Liver (tissue), 10 donors: ENCODE measurements at places on chromosomes 11 and 22. TPM values are rescaled to one million over a fixed set of nuclear protein-coding genes. Genes with fewer than 3 reads are reported as not detected.

Gene GAL3ST3
- not detected for total RNA-seq

Gene MRPL49
- 31.7 TPM for total RNA-seq

Gene IL18
- 3.8 TPM for total RNA-seq

Gene RAB36
- total RNA-seq, result 0.33 TPM

Gene ART1
- not detected for total RNA-seq

Gene RAB3IL1
- 5.0 TPM for total RNA-seq

GRCh38 chr11:85795712-85796487 lies 15.0 kb downstream of the SYTL2 start:
- DNase-seq, result no peak

DNA sequence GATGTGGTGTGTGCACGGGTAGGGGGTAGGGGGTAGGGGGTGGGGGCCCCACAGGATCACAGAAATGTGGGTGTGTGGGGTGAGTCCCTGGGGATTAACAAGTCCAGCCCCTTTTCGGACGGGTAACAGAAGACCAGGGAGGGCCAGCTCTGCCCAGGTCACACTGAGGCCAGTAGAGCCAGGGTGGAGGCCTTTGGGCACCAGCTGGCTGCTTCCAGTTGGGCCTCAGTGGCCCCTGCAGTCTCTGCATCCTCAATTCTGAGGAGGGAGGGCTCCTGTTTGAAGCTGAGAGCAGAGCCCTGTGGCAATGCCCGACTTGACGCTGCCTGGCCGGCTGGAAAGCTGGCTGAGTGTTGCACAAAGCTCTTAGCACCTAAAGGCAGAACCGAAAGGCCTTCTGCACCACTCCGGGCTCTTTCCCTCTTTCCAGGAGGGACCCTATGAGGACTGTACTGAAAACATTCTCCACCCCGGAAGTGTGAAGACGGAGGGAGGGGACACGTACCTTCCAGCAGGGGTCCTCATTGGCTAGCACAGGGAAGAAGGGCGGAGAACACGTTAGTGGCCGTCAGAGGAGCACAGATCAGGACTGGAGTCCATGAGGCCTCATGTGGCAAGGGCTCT lies 120.4 kb downstream of the PHF21B start:
- no peak for DNase-seq

DNA sequence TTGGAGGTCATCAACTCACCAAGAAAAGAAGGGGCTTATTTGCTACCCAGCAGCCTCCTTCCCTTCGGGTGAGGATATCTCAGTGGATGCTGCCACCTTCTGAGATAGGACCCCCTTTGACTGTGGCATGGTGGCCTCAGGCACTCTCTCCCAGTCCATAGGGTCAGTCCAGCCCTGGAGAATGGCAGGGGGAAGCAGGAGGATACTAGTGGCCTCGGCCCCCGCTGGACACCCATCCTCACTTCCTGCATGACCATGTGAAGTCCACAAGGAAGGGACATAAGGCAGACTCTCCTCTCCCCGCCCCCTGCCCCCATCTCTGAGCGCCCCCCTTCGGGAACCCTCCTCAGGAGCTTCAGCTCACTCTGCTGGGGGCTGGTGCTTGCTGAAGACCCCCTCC lies 24.4 kb downstream of the TPBGL start:
- DNase-seq, result no peak

- DNase-seq, result no peak
Observed at GRCh38 chr22:36160499-36160942, at the start of gene APOL3. Gene APOL3 (minus strand): TSS chr22:36160755. CDS start chr22:36149055, 11,700 bp downstream.

DNA sequence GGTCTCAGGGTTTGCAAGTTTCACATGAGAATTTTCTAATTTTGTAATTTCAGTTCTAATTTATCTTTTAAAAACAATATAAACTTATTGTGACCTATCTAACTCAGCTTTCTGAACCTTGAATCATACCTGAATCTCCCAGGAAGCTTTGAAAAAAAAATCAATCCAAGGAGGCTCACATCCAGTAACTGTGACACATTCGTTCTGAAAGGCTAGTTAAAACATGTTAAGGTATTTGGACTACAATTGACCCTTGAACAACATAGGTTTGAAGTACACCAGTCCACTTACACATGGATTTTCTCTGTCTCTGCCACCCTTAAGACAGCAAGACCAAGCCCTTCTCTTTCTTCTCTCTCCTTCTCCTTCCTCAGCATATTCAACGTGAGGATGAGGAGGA lies 40.0 kb downstream of the DDI1 start:
- no peak for DNase-seq

- DNase-seq, result no peak
Observed at GRCh38 chr11:76663486-76663810, 7.1 kb downstream of the LRRC32 start.

DNA sequence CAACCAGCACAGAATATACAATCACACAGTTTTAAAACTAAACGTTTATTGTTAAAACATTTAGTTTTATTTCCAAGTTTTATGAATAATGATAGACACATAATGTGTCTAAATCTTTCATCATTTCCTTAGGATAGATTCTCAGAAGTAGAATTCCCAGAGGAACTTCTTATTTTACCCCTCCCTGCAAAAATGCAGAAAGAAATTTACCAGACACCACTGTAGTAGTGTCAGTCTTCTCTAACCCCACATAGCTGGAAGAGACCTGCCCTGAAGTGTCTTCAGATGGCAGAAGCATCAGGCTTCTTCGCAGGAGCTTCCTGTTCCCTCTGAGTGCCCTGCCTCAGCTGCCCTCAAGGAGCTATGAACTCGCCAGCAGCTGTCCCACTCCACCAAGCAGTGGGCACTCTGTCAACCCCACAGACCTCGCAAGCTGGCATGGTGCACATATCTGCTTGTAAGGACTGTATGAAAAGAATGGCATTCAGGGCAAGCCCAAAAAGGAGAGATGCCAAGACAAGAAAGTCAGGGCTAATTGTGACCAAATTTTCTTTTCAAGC lies 28.5 kb upstream of the PAK1 start:
- no peak for DNase-seq

DNA sequence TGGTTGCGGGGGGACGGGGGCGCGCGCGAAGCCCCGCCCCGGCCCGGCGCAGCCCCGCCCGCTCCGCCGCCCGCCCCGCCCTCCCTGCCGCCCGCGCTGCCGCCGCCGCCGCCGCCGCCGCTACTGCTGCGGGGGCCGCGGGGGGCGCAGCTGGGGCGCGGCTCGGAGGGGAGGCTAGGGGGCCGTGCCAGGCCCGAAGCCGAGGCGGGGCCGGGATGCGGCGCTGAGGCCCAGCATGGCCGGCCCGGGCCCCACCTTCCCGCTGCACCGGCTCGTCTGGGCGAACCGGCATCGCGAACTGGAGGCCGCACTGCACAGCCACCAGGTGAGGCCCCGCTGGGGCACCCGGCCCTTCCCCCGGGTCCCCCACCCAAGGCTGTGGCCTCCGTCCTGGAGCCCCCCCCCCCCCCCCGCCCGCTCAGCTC lies at the start of gene ANKRD13D:
Gene ANKRD13D, plus strand, starts transcription at position 78 of the 425 bp plus-strand sequence. Its CDS starts 158 bp downstream, at position 236.
- no peak for DNase-seq

DNA sequence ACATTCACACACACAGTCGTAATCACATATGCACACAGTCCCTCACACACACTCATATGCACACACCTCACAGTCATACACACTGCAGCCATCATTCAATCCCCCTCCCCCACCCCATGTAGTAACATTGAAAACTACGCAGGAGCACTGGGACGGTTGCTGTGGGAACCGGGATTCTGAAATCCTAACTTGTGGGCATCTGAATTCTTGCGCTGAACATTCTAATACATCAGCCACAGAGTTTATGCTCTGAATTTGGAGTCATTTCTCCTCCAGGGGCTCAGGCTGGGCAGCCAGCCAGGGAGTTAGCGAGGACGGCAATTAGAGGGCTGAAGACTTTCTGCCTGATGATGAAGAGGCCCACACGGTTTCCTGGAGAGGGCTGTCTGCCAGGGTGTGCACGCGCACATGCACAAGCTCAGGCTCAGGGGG lies 32.7 kb downstream of the CD6 start:
- DNase-seq, result no peak

DNA sequence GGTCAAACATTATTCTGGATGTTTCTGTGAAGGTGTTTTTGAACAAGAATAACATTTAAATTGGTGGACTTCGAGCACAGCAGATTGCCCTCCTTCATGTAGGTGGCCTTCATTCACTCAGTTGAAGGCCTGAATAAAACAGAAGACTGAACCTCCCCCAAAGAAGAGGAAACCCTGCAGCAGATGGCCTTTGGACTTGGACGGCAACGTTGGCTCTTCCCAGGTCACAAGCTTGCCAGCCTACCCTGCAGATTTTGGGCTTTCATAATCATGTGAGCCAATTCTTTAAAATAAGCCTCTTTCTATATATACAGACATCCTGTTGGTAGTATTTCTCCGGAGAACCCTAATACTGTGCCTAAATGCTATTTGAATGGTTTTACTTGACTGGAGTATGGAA lies 432.2 kb upstream of the NARS2 start:
- DNase-seq, result no peak

DNA sequence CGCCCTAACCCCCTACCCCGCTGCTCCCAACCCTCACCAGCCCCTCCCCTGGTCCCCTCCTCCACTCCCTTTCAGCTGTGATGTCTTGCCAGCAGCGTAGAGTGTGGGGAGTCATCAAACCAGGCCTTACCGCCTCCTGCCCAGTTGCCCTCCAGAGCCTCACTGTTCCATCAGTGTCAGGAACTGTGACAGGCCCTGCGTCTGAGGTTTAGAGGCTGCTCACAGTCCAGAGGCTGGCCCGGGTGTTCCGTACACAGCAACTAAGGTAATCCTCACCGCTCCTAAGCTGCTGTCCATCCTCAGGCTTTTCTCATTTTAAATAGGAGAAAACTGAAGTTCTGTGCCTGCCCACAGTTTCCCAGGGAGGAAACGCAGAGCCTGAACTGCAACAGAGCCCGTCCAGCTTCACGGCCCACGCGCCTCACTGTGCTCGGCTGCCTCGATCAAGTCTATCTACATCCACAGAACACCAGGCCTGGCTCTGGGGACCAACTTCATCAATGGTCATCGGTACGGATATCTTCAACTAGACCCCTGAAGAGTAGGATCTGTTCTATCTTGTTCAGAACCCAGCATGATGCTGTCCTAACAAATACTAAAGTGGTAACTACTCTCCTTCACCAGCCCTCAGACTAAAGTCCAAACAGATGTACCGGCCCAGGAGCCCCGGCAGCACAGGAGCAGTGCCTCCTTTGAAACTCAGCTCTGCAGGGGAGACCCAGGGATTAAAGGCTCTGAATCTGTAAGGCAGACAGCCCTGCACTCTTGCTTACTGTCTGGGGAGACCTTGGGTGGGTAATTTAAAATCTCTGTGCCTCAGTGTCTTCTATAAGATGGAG lies 10.3 kb downstream of the VPS37C start:
- no peak for DNase-seq

DNA sequence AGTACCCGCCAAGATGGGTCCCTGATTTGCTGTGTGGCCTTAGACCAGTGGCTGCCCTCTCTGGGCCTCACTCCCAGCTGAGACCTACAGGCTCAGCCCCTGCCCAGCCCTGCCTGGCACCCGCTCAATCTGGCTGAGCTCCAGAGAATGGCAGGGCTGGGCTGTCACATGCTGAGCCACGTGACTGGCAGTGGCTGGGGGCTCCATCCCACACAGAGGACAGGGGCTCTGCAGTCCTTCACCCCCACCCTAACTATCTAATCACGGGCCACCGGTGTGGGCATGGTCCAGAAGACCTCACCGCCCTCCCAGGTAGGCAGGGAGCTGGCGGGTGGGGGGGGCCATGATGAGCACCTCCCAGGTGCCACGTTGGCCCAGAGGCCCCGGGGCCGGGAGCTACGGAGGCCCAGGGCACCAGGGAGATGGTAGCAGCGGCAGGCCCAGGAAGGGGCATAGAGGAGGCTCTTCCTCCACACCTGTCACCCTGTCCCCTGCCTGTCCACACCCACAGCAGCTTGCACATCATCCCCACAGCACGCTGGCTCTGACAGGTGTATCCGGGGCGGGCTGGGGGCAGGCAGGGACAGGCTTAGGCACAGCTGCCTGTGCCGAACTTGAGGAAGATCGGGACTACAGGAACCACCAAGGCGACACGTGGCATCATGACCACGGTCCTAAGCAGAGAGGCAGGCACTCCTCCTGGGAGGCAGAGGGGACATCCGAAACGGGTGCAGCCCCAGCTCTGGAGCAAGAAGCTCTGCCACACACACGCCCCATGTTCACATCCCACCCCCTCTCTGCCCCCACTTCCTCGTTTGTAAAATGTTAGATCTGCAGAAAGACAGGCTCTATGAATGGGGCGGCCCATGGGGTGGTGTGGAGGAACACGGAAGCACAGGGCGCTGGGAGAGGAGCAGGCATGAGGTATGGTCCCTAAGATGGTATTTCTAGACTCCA lies 1.5 kb upstream of the ALDH3B1 start:
- DNase-seq, result no peak

GRCh38 chr11:106446955-106447354 lies 369.5 kb downstream of the AASDHPPT start:
- no peak for DNase-seq

GRCh38 chr11:17986711-17987220 lies 26.1 kb downstream of the SERGEF start:
- no peak for DNase-seq
